Prostate gland (tissue), 2 donors: ENCODE measurements at places on chromosomes 12 and 14.

GRCh38 chr12:55736780-55737580, 5.9 kb upstream of the GDF11 start:
- peak; percentile 69 for DNase-seq

DNA sequence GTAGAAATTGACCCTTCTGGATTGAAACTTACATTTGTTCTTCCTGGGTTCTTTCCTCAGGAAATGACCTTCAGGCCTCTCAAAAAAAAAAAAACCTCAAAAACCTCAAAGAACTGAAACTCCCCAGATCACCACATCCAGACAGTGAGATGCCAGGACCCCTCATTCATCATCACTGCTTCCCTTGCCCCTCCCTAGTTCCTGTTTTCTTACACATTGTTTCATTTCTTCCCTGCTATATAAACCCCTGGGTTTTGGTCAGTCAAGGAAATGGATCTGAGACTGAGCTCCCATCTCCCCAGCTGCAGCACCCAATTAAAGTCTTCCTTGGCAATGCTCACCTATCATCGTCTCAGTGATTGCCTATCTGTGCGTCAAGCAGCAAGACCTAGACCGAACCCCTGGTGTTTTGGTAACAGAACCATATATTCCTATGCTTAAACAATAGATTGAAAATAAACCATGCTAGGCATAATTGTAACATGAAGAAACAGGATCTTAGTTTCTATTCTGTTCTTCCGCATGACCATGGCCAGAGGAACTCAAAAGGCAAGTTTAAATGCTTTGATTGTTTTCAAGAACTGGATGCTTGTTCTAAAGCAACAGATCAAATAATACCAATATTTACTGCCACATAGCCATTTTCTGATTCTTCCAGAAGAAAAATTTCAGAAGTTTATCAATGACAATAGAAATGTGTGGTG, 108.0 kb upstream of the MAX start:
- no peak for DNase-seq

- DNase-seq = no peak
Observed at GRCh38 chr14:48275301-48275700, 599.9 kb upstream of the MDGA2 start.

DNA sequence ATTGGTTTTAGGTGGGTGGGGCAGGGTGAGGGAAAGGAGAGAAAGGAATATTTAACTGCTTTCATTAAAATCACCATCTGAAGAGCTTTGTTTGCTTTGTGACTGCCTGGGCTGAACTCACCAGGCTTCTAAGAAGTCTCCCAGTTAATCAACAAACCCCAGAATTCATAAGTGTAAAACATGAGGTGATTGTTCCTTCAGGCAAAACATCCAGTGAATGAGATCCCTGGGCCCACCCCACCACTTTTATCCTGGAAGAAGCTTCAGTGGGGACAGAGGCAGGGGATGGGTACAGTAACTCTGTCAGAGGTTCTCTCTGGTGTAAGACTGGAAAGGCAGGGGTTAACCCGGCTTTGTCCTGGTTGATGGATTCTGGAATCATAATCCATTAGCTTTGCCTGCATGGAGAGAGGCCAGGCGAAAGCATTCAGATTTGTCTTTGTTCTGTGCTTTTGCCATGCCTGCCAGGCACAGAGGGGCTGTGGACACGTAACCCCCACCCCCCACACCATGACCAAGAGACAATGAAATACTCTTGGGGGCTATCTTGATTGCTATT, 16.7 kb downstream of the PDE1B start:
- DNase-seq = no peak

DNA sequence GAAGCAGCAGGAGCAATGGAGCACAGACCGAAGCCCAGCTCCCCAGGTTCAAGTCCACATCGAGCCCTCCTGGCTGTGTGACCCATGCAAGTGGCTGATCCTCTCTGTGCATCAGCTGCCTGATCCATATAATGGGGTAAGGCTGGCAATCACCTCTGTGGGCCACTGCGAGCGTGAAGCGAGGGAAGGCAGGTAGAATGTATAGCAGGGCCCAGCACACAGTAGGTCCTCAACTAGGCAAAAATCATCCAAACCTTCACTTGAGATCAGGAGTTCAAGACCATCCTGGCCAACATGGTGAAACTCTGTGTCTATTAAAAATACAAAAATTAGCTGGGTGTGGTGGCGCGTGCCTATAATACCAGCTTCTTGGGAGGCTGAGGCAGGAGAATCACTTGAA, 102.6 kb downstream of the SCARB1 start:
- no peak for DNase-seq

- no peak for DNase-seq
Observed at GRCh38 chr12:50948798-50949197, 3.5 kb upstream of the HIGD1C start.

- DNase-seq = no peak
Observed at GRCh38 chr12:690466-690865, 27.2 kb upstream of the NINJ2 start.

GRCh38 chr14:32233260-32233659, 30.2 kb upstream of the RNU6-8 start:
- DNase-seq = no peak

- DNase-seq = peak; percentile 7
Observed at GRCh38 chr14:60565211-60565610, 56.3 kb downstream of the SIX6 start.

DNA sequence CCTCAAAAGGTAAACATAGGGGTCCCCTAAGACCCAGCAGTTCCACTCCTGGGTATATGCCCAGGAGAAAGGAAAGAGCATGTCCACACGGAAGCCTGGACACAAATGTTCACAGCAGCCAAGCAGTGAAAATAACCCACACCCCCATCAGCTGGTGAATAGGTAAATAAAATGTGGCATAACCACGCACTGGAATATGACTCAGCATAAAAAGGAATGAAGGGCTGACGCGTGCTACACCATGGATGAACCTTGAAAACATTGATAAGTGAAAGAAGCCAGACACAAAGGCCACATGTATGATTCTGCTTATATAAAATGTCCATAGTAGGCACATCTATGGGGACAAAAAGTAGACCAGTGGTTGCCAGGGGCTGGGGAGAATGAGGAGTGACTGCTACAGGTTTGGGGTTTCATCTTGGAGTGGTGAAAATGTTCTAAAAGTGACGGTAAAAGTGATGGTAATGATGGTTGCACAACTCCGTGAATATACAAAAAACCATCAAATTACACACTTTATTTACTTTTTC, 3.8 kb upstream of the SCARB1 start:
- no peak for DNase-seq

DNA sequence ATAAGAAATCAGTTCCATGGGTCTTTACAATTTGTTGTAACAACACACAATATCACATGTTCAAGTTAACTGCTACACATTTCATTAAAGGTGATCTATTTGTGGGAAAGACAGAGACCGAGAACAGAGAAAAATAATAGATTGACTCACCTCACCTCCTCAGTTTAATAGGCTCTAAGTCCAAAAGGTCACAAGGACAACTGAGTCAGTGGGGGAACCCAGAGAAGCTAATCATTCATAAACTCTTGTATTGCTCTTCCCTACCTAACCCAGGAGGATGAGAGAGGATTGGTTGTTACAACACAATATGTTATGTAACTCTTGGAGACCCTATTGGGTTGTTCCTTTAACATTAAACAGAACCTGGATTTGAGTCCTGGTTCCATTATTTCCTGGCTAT, 72.2 kb upstream of the CRY1 start:
- no peak for DNase-seq

DNA sequence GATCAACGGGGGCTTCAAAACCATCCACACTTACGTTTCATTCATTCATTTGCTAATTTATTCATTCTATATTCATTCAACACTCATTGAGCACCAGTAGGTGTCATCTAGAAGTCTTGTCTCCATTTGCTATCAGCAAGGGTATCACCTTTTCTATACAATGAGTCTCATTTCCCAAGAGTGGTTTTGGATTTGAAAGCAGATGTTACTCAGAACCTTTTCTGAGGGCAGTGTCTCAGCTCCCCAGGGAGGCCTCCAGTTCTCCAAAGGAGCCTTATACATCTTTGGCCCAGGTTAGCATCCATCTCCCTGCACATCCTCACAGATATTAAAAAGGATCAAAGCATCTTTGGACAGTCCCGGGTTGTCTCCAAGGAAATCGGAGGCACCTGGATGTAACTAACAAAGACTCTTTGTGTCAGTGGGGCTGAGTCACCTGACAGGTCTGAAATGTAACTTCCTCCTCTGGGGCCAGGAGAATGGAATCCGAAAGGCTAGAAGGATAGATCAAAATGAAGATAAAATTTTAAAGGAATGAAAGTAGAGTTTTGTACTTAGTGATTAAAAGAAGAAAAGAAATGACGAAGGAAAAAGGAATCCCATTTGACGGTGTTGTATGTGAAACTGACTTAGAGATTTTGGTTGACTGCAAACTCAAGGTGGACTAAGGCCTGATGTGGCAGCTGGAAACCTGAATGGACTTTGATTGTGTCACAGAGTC, 103.0 kb downstream of the VCPKMT start:
- peak; percentile 73 for DNase-seq

DNA sequence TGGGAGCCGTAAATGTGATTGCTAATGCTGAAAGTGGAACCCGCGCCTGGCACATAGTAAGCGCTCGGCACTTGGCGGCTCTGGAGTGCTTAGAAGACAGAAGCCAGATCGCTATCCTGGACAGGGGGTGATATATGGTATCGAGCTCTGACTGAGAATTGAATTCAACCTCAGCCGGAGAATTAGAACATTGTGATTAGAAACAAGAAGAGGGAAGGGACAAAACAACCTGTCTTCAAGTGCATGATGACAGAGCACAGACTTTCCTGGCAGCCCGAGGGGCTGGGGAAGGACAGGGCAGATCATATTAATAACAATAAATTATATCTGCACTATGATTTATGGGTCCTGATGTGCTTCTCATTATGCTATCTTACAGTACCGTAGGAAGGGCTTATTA, 66.9 kb upstream of the TBX3 start:
- DNase-seq = no peak

DNA sequence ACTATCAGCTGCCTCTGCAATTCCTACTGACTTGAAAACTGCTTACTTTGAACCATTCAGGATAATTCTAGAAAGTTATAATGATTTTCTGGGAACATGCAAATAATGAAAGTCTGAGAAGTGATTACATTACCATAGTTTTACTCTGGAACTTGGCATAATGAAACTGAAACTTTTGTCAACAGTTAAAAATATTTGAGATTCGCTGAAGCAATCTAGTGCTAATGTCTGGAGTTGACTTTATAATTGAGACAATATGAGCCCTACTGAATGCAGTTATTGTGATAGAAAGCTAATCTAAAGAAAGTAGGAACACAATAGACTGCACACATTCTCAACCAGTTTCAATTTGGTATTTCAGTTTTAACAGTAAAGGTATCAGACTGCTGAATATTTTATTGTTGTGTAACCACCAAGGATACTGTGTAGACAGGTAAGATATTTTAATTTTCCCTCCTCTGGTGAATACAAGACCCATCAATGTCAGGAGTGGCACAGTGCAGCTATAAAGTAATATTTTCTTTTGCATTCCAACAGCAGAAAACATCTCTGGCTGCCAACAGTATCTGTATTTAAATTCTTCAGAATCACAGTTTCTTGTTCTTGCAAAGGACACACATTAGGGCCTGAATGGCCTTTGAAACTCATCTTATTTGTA, 483.5 kb downstream of the ATP23 start:
- DNase-seq = no peak

DNA sequence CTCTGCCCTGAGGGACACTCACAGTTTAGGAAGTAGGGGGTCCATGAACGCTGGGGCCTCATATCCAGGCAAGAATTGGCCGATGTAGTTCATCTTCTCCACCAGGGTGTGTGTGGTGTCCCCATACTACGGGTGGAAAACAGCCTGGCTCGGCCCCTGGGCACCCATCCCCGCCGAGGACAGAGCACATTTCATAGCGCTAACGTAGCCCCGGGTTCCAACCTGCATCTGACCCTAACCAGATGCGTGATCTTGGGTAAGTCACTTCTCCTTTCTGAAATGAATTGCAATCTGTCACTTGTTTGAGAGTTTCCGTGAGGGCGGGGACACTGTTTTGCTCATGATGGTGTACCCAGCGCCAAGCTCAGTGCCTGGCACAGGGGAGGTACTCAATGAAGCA, 9.0 kb downstream of the HPD start:
- DNase-seq = no peak

DNA sequence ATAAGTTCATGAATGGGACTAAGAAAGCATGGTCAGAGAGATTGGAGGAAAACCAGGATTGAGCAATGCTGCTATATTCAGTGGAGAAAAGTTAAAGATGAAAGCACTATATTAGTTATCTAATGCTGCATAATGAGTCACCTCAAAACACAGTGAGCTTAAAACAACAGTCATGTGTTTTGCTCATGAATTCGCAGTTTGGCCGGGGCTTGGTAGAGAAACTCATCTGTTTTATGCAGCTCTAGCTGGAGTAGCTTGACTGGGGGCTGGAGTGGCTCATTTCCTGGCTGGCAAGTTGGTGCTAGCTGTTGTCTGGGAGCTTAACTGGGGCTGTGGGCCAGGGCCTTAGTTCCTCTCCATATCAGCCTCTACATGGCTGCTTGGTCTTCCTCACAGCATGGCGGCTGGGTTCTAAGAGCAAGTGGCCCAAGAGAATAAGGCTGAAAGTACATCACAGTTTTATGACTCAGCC, 90.1 kb downstream of the ADCK1 start:
- DNase-seq = no peak

GRCh38 chr12:119198440-119198839, 19.7 kb downstream of the HSPB8 start:
- DNase-seq = no peak

- DNase-seq = peak; percentile 17
Observed at GRCh38 chr12:21818627-21819026, 44.1 kb upstream of the KCNJ8 start.

DNA sequence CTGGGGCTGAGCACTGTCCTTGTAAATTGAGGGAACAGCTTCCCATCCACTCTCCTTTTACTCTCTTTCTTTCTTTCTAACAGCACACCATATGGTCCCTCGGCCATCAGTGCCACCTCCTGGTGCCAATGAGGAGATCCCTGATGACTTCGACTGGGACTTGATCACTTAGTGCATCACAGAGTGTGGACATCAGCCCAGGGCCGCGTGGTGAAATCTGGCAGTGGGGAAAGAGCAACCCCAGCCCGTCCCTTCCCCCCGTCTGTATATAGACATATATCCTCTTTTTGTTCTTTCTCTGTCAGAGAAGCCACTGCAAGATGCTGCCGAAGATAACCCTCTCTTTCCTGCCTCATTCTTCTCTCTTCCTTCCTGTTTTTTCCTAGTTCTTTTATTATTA, 13.5 kb downstream of the C3AR1 start:
- no peak for DNase-seq

GRCh38 chr12:124125203-124125871, 152.3 kb downstream of the ZNF664 start:
- DNase-seq = peak; percentile 18

DNA sequence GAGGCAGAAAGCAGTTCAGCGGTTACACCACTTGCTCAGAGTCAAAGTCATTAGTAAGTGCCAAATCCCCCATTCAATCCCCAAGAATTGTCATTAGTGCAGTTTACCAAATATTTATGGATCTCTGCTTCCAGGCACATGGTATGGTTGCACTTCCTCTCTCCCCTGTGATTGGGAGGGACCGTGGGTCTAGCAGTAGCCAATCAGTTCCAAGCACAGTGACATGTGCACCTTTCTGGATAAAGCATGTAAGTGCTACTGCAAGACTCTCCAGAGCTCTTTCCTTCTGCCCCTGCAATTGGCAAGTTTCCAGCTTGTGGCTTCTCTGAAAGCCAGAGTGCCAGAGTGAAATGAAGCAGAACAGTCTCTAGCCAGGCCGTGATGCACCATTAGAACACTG, 85.3 kb upstream of the FLRT2 start:
- no peak for DNase-seq

GRCh38 chr12:24913130-24913529, 35.8 kb downstream of the BCAT1 start:
- no peak for DNase-seq
